ENCODE measurements at places on chromosomes 3 and 15.
A peak's percentile ranks its signal among the peaks of the same experiment; 100 is the strongest.

- no peak for DNase-seq
Measured at GRCh38 chr3:176262071-176262470, 935.2 kb downstream of the TBL1XR1 start.

GRCh38 chr3:61796911-61797310 is 235.5 kb downstream of the PTPRG start:
- no peak for DNase-seq

GRCh38 chr3:69961706-69962439 is 37.7 kb upstream of the SAMMSON start:
- no peak for DNase-seq

GRCh38 chr3:33441225-33441976 is 1.2 kb upstream of the UBP1 start:
- no peak for DNase-seq

DNA sequence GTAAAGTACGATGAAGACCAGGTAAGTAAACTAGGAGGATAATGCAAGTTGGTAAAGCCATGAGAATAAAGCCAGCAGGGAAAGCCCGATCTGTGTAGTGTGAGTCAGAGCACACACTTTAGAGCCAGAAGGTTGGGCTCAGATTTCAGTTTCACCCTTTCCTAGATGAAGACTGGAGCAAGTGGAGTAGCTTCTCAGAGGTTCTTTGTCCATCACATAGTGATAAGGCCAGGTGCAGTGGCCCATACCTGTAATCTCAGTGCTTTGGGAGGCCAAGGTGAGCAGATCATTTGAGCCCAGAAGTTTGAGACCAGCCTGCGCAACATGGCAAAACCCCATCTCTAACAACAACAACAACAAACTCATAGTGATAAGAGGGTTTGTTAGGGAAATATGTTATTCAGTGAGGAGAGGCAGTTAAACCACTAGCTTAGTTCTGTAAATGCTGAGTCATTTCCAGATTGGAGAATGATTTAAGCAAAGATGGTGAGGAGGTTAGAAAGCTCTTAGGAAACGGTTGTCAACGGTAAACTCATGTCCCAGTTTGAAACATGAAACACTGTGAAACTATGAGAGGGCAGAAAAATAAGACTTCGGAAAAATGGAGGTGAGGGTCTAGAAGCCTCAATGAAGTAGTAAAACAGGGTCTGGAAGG is 39.0 kb downstream of the IL12A start:
- DNase-seq: peak; percentile 60

DNA sequence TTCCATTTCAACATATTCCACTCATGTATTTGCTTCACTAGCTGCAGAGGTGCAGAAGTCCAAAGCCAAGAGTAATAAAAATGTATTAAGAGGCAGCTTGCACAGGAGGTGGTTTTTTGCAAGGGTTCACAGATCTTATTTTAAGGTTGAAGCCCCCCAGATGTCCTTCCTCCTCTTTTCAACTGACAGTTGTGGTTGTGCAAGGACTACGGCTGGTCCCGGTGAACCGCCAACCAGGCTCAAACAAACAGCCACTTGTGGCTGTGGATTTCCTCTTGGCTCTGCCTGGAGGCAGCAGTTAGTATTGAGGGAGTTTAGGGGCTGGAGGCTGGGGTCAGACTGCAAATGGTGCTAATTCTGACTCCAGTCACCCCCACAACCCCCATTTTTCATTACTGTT is 240.7 kb upstream of the TBC1D5 start:
- no peak for DNase-seq

- peak; percentile 31 for DNase-seq
Measured at GRCh38 chr3:24145481-24145880, 200.4 kb downstream of the NR1D2 start.

GRCh38 chr15:80559320-80559693 is 135.8 kb upstream of the ABHD17C start:
- no peak for DNase-seq

DNA sequence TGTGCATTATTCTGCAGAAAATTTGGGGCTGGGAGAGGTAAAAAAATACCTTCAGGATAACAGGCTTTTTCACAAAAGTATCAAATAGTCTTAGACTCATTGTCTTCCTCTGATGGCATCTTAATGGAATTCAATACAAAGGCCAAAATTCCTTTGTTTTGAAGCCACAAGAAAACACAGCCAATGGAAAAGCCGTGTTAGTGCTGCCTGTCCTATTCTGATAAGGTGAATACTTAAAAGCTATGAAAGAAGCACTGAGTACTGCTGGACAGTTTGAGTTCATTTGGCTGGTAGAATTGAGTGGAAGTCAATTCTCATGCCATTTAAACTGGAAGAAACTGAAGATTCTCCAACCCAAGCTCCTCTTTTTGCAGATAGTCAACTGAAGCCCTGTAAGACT is 395.3 kb upstream of the TPRG1 start:
- peak; percentile 71 for DNase-seq

DNA sequence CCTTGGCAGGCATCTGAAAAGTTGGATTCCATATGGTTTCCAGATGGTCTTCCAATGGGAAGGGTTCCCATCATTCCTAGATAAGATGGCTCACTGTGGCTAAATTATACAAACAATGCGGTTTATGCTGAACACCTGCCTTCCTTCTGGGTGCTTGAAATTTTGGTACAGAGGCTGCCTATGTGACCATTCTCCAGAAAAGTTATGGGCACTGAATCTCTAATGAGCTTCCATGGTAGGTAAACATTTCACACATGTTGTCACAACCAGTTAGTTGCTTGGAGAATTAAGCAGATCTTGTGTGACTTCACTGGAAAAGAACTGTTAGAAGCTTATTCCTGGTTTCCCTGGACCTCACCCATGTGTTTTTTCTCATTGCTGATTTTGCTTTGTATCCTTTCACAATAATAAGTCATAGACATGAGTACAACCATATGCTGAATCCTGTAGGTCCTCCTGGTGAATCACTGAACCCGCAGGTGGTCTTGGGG is 30.1 kb downstream of the PLOD2 start:
- peak; percentile 90 for DNase-seq

- no peak for DNase-seq
Measured at GRCh38 chr15:90807786-90808086, 60.7 kb upstream of the FURIN start.

DNA sequence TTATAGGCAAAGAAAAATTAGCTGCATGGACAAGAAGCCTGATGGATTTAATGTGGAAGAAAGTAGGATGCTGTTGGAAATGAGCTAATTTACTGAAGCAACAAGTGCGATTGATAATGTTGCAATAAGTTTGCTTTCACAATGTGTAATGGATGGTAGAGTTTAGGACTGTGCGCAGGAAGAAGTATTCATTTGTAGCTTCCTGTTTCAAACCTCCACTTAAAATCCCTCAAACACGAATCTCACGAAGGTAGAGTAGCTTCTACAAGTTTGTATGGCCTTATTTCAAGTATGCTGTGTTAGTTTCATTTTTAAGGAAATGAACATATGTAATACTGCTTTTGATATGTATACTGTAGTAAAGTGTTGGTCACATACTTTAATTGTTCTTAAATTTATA is 42.3 kb downstream of the KCNH8 start:
- DNase-seq: no peak

- DNase-seq: no peak
Measured at GRCh38 chr3:45488591-45488990, 100.2 kb downstream of the LARS2 start.

GRCh38 chr3:76900596-76900995 is 139.3 kb upstream of the ROBO2 start:
- peak; percentile 19 for DNase-seq

GRCh38 chr3:155741603-155742002 is 3.3 kb downstream of the PLCH1 start:
- DNase-seq: no peak

DNA sequence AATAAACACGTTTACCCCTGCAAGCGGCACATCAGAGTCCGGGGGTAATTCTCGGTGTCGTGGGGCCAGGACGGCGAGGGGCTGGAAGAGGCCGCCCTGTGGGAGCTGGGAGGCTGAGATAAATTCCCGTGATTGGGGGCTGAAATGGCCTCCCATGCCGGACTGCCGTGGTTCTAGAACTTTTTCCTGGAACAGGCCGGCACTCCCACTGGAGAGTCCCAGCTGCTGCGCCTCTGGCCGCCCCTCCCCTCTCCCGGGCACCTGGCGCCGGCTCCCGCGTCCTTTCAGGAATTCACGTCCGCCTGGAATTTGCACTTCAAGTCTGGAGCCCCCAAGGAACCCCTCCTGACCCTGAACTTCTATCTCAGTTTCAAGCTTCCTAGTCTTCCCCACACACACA is 10.8 kb upstream of the LRRC2 start:
- DNase-seq: no peak

GRCh38 chr3:190586631-190587011 is 72.7 kb downstream of the IL1RAP start:
- peak; percentile 56 for DNase-seq

DNA sequence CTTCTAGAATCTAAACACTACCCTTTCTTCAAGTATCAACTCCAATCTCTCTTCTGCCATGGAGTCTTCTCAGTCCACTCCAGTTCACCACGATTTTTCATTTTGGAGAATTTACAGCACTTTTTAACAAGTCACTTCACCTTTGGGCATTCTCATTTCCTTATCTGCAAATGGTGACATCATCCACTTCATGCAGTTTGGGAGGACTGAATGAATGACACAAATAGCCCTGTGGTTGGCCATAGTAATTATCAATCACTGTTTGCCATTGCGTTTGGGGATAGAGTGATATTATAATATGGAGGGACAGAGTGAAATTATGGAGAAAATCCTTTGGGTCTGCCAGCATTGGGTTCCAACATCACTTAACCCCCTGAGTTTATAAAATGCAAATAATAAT is 38.0 kb upstream of the TM4SF1 start:
- no peak for DNase-seq

- no peak for DNase-seq
Measured at GRCh38 chr3:25944329-25944728, 154.4 kb downstream of the OXSM start.

DNA sequence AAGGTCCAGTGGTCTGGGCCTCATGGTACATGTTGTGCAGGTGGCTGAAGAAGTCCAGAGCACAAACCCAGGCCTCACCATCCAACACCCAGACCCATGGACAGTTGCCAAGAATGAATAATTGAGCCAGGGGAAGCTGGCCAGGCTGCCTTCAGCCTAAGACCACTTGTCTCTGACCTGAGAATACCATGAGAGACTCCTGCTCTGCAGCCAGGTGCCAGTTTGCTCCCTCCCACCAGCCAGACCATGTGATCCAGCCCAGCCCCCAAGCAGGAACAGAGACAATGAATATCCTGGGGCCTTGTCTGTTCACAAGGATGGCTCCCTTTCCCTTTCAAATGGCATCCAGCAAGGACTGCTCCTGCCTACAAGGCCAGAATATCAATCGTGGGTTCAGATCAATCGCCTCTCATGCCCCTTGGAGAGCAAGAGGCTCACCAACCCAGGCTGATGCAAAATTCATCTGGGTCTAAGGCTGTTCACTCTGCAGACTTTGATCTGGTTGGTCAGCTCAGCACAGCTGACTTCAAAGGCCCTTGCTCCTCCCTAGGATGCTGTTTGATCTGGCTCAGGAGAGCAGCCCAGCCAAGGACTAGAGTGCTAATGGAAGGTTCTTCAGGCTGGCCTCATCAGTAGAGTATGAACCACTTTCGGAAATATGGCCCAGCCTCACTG is 13.4 kb downstream of the TRAIP start:
- DNase-seq: no peak

DNA sequence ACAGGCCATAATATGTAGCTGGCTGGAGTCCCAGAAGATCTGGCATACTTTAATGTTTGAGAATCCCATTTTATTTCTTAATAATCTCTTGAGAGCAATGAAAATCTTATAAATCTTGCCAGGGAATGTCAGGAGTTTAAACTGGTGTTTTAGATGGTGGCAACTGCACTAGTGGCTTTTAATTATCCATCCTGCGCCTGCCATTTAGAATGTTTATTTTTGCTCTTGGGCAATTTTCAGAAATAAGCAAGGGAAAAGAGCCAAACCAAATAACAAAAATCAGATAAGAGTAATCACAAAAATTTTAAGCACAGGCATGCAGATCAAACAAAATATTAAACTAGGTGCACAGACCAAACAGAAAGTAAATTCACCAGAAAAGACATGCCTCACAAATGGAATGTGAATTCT is 41.9 kb upstream of the UBP1 start:
- DNase-seq: peak; percentile 67
